H1 (cell line): ENCODE measurements at places on chromosomes 6 and 20.

DNA sequence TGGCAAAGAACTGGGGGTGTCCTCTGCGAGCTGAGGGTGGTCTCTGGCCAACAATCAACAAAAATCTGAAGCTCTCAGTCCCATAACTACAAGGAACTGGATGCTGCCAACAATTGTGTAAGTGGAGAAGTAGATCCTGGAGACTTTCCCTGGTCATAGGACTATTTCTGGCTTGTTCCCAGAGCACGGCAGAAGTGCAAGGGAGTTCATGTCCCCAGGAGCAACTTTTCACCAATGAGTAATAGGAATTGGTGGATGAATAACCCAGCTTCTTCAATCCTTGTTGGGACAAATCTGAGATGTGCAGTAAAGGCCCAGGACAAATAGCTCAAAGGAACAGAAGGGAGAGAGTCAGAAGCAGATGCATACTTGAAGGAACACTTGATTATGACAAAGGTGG lies 95.5 kb downstream of the QRSL1 start:
- no peak overlapping the region for H3K4me3 ChIP-seq
- DNase-seq = no peak
- no peaks in the 10 kb centered on the region for H3K4me1 ChIP-seq
- H3K27ac ChIP-seq = no peak overlapping the region
- H3K27me3 ChIP-seq = no peaks in the 10 kb centered on the region

- no peaks in the 10 kb centered on the region; the same call in 1 of the 2 replicates for H3K36me3 ChIP-seq
- H3K4me1 ChIP-seq = no peaks in the 10 kb centered on the region
- DNase-seq = no peak
- no peak overlapping the region for H3K4me3 ChIP-seq
- H3K27ac ChIP-seq = no peak overlapping the region
Observed at GRCh38 chr6:44935693-44936300, 392.3 kb upstream of the RUNX2 start.

GRCh38 chr6:26473758-26474438 lies 16.1 kb downstream of the BTN2A1 start:
- peaks cover 14% of the 10 kb centered on the region for H3K4me1 ChIP-seq
- no peaks in the 10 kb centered on the region for H3K36me3 ChIP-seq
- H3K4me3 ChIP-seq = peak overlapping the region; percentile 2; the same call in 1 of the 2 replicates
- no peaks in the 10 kb centered on the region for H3K27me3 ChIP-seq
- peak; percentile 23 for DNase-seq

DNA sequence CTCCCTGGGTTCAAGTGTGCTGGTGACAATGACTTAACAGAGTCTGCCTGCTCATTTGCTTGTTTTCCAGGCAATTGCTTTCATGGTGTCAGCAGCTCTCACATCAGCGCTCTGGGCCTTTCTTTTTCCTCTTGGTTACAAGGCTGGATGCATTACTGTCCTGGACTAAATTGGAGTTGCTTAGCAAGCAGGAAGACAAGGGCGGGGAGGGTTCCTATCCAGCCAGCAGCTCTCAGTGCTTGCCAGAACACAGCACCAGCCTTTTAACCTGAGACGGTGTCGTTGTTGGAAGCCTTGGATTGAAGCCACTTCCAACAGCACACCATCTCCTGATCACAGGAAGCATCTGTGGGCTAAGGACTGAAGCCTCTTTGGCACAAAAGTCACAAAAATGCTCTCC lies 606.9 kb downstream of the CDH26 start:
- DNase-seq = no peak
- H3K36me3 ChIP-seq = no peaks in the 10 kb centered on the region
- H3K27ac ChIP-seq = no peak overlapping the region

- no peaks in the 10 kb centered on the region for H3K4me1 ChIP-seq
- no peaks in the 10 kb centered on the region for H3K36me3 ChIP-seq
- H3K27me3 ChIP-seq = no peaks in the 10 kb centered on the region
- no peak for DNase-seq
- no peak overlapping the region for H3K27ac ChIP-seq
Observed at GRCh38 chr6:161407115-161407514, 133.3 kb upstream of the AGPAT4 start.

GRCh38 chr6:146041282-146041681 lies 12.4 kb downstream of the GRM1 start:
- H3K27ac ChIP-seq = no peak overlapping the region
- peak; percentile 52 for DNase-seq
- H3K36me3 ChIP-seq = no peaks in the 10 kb centered on the region
- no peaks in the 10 kb centered on the region for H3K4me1 ChIP-seq
- no peak overlapping the region for H3K4me3 ChIP-seq

- no peaks in the 10 kb centered on the region for H3K36me3 ChIP-seq
- no peak for DNase-seq
- no peaks in the 10 kb centered on the region; the same call in 1 of the 2 replicates for H3K4me1 ChIP-seq
- H3K4me3 ChIP-seq = no peak overlapping the region
- no peaks in the 10 kb centered on the region for H3K27me3 ChIP-seq
- H3K27ac ChIP-seq = no peak overlapping the region
Observed at GRCh38 chr6:122832459-122832858, 43.4 kb downstream of the SMPDL3A start.

GRCh38 chr6:42973926-42974325 lies 5.1 kb downstream of the PEX6 start:
- peaks cover 2% of the 10 kb centered on the region; the same call in 1 of the 2 replicates for H3K4me1 ChIP-seq
- H3K4me3 ChIP-seq = no peak overlapping the region
- no peaks in the 10 kb centered on the region for H3K27me3 ChIP-seq
- no peak for DNase-seq
- no peaks in the 10 kb centered on the region for H3K36me3 ChIP-seq

GRCh38 chr20:15642676-15643075 lies 930.6 kb downstream of the KIF16B start:
- no peak overlapping the region for H3K4me3 ChIP-seq
- no peak for DNase-seq
- H3K27me3 ChIP-seq = no peaks in the 10 kb centered on the region
- H3K27ac ChIP-seq = no peak overlapping the region
- H3K4me1 ChIP-seq = no peaks in the 10 kb centered on the region; the same call in 1 of the 2 replicates
- no peaks in the 10 kb centered on the region for H3K36me3 ChIP-seq

DNA sequence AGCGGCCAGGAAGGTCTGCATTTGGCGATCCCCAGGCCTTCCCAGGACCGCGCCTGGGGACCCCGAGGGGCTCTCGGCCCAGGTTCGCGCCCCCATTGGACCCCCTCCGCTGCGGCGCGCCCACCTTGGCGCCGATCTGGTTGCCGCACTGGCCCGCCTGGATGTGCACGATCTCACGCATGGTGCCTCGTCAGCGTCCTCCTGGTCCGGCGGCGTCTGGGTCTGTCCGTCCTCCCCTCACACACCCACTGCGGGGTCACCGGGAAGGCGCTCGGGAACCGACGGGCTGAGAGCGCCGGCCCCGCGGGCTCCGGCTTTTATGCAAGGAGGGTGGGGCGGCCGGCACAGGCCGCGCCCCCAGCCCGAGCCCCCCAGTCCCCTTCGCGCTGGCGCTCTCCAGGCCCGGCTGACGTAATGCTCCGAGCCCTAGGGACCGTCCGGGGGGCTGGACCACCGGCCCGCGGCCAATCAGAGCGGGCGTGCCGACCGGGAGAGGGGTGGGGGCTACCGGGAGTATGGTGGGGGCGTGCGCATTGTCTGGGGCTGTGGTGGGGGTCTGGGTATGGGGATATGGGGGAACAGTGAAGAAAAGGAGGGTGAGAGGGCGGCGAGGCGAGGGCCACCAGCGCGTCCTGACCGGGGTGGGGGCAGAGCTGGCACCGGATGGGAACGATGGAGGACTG lies at the start of gene TUBB2B:
TSS of gene TUBB2B (minus strand) at position 291 of the 683 bp plus-strand sequence. CDS start at position 181, 110 bp downstream.
- H3K4me3 ChIP-seq = peak within 1 kb of the TSS; percentile 90
- H3K36me3 ChIP-seq = peaks cover 24% of the 10 kb centered on the region
- peaks cover 4% of the 10 kb centered on the region for H3K4me1 ChIP-seq
- DNase-seq = peak; percentile 63
- H3K27ac ChIP-seq = peak within 1 kb of the TSS; percentile 75
- H3K27me3 ChIP-seq = peaks cover 15% of the 10 kb centered on the region

DNA sequence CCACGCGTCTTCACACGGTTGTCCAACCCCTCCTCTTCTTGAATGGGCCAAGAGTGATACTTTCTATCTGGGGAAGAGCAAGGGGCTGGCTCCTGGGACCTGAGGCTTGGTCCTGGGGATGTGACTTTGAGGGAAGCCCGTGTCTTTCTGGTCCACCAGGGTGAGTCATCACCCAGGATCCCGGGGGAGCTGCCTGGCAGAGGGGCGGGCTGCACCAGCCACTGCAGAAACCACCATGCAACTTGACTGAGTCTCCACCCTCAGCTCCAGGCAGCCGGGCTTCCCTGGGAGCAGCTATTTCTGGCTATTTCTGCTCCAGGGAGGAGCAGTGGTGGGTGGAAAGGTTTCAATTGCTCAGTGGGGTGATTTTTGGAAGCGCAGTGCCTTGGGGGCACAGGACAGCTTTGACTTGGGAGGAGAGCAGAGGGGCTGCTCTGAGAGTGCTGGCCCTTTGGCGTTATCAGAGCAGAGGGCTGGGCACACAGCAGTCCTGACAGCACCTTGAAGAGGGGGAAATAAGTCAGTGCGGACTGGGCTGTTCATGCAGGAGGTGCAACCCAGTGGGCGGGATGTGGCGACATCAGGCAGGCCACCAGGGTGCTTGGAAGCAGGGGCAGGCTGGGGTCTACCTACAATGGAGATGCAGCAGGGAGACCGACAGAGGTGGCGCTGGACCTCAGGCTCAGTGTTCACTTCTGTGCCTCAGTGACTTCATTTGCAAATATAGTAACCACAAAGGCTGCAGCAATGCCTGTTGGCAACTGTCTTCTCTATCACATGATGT lies 45.1 kb upstream of the FAM83D start:
- H3K4me3 ChIP-seq = no peak overlapping the region
- H3K27ac ChIP-seq = no peak overlapping the region
- H3K27me3 ChIP-seq = no peaks in the 10 kb centered on the region
- DNase-seq = no peak
- peaks cover 7% of the 10 kb centered on the region for H3K4me1 ChIP-seq

- no peak for DNase-seq
- H3K27ac ChIP-seq = no peak overlapping the region
- H3K36me3 ChIP-seq = no peaks in the 10 kb centered on the region
- no peak overlapping the region for H3K4me3 ChIP-seq
- H3K27me3 ChIP-seq = no peaks in the 10 kb centered on the region
Observed at GRCh38 chr6:116389357-116389756, 18.6 kb downstream of the DSE start.

DNA sequence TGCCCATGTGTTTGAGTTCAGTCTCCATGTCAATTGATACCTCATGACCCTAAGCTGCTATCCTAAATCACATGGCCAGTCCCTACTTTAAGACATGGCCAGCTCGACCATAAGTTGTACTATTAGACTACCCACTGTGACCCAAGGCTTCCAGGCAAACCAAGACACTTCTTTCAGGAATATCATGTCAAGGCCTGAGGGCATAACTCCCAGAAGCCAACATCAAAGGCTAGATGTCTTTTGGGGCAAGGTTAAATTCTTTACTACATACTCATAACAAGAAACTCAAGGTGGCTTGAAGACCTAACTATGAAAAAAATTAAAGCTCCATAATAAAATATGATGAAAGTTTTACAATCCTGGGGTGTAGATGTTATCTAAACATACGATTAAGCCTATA lies 228.3 kb upstream of the PRND start:
- H3K4me1 ChIP-seq = no peaks in the 10 kb centered on the region
- H3K27ac ChIP-seq = no peak overlapping the region
- H3K27me3 ChIP-seq = no peaks in the 10 kb centered on the region
- no peak overlapping the region for H3K4me3 ChIP-seq

DNA sequence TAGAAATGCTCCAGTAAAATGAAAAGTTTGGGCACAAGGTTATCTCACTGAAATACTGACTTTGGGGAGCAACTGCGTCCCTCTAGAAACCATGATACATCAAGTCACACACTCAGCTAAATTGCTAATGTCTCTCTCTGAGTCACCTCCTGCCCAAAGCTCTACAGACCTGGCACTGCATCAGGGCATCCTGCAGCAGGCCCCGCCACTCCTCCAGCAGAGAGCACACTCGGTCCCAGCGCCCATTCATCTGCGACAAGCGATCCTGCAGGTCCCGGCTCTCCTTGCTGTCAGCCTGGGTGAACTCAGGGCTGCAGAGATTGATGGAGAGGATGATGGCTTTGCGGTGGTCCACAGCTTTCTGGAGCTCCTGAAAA lies 329.0 kb downstream of the ESR1 start:
- H3K4me1 ChIP-seq = no peaks in the 10 kb centered on the region
- H3K27ac ChIP-seq = no peak overlapping the region
- H3K36me3 ChIP-seq = no peaks in the 10 kb centered on the region
- H3K27me3 ChIP-seq = no peaks in the 10 kb centered on the region
- H3K4me3 ChIP-seq = no peak overlapping the region
- DNase-seq = no peak

GRCh38 chr20:3819411-3820047 lies 818 bp upstream of the AP5S1 start:
- H3K27me3 ChIP-seq = no peaks in the 10 kb centered on the region
- DNase-seq = peak; percentile 49
- H3K4me3 ChIP-seq = peak overlapping the region; percentile 96
- H3K27ac ChIP-seq = no peak overlapping the region
- H3K4me1 ChIP-seq = peaks cover 13% of the 10 kb centered on the region; the same call in 1 of the 2 replicates

GRCh38 chr6:149752600-149753373 lies 3.2 kb downstream of the PCMT1 start:
- H3K4me3 ChIP-seq = no peak overlapping the region
- no peaks in the 10 kb centered on the region for H3K36me3 ChIP-seq
- H3K27ac ChIP-seq = no peak overlapping the region
- DNase-seq = no peak

DNA sequence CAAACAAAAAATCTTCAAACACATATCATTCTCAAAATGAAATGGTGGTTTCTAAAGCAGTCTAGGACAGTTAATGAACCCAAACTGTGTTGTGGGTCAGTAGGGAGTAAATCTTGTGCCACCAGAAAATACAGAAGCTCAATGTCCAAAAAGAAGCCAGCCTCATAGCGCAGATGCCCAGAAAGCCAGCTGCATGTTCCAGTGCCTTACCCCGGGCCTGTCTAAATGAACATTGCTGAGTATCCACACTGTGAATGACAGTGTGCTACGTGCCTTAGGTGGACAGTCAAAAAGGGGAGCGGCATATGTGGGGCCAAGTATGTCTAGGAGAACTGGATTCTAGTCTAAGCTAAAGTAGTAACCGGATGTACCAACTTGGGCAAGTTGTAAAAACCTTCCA lies 10.9 kb downstream of the FYN start:
- H3K27ac ChIP-seq = no peak overlapping the region
- no peaks in the 10 kb centered on the region for H3K36me3 ChIP-seq
- H3K27me3 ChIP-seq = no peaks in the 10 kb centered on the region
- DNase-seq = no peak
- peaks cover 47% of the 10 kb centered on the region for H3K4me1 ChIP-seq
